NCI-H2227 treated with DMSO at 0.1 percent for 48 hours (cell line): ENCODE measurements at places on chromosomes 1 and 21.

GRCh38 chr1:18657506-18658201 is 27.0 kb downstream of the PAX7 start:
- no peak for DNase-seq

- no peak for DNase-seq
Observed at GRCh38 chr1:16981269-16981849, 939 bp upstream of the MFAP2 start.

GRCh38 chr21:27094184-27094948 is 127.5 kb upstream of the ADAMTS5 start:
- no peak for DNase-seq

DNA sequence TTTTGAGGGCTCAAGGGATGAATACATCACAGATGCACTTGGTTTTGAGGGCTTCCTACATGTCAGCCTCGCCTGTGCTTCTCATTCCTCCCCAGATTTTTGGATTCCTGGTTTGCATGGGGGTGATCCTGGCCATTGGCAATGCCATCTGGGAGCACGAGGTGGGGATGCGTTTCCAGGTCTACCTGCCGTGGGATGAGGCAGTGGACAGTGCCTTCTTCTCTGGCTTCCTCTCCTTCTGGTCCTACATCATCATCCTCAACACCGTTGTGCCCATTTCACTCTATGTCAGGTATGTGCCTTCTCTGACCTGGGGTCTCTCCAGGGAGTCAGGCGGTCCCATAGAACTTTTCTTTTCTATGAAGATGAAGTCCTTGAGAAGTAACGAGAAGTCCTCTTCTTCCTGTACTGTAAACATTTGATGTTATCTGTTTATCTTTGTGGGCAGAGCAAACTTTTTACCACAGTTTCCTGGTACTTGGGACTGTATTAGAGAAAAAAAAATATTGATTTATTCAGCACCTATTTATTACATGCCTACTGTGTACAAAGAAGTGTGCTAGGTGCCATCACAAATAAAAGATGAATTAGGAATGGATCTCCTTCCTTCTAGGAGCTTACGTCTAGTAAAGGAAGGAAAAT is 12.0 kb downstream of the ATP8B2 start:
- no peak for DNase-seq

GRCh38 chr1:202794051-202794740 is 14.0 kb downstream of the KDM5B start:
- no peak for DNase-seq

DNA sequence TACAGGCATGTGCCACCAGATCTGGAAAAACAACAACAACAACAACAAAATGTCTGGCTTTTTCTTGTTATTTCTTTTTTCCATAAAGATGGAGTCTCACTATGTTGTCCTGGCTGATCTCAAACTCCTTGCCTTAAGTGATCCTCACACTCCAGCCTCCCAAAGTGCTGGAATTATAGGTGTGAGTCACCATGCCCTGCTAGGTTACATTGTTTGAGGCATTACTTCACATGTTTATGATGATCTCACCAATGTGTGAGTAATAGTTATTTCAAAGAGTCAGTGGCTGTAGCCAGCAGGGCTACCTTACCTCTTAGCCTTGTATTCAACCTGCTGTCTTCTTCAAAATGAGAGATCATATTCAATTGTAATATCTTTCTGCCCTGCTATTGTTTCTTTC is 445.7 kb downstream of the AMY1C start:
- no peak for DNase-seq

DNA sequence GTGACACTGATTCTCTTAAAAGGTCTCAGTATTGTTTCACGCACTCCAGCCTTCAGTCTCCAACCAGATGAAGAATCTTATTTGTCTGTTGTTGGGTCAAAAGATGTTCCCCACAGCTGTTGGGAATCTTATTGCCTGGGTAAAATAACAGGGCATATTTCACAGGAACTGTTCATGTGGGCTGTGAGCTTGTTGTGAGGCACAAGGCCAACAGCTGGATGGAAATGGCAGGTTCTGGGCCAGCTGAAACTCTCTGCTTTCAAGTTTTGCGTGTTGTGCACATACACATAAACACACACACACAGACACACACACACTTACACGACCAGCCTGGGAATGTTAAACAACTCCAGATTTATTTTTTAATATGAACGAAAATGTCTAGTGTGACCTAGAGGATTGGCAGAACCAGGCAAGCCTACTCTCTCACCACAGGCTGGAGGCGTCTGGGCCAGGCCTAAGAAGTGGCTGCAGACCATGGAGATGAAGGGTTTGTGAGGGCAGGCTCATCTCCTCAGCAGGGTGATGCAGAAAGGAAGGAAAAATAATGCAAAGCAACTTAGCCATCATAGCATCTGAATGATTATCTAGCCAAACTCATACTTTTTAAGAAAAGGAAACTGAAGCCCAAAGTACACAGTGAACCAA is 357.0 kb downstream of the TTLL7 start:
- no peak for DNase-seq

DNA sequence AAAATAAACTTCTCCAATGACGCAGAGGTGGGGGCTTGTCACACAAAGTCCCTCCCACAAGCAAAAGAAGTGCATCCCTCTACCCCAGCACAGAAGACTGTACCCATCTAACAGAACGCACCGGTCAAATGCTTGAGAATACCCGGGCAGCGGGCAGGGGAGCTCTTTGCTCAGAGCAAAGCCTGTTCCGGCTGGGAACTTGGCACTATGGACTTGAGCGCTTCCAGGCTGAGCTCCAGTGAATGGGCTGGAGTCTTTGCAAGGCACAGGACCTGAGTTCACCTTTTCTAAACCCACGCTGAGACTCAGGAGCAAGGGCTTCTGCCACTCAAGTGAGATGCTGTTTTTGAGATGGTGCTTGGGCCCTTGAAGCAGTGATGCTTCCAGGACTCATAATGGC is 20.3 kb downstream of the RHBG start:
- no peak for DNase-seq

DNA sequence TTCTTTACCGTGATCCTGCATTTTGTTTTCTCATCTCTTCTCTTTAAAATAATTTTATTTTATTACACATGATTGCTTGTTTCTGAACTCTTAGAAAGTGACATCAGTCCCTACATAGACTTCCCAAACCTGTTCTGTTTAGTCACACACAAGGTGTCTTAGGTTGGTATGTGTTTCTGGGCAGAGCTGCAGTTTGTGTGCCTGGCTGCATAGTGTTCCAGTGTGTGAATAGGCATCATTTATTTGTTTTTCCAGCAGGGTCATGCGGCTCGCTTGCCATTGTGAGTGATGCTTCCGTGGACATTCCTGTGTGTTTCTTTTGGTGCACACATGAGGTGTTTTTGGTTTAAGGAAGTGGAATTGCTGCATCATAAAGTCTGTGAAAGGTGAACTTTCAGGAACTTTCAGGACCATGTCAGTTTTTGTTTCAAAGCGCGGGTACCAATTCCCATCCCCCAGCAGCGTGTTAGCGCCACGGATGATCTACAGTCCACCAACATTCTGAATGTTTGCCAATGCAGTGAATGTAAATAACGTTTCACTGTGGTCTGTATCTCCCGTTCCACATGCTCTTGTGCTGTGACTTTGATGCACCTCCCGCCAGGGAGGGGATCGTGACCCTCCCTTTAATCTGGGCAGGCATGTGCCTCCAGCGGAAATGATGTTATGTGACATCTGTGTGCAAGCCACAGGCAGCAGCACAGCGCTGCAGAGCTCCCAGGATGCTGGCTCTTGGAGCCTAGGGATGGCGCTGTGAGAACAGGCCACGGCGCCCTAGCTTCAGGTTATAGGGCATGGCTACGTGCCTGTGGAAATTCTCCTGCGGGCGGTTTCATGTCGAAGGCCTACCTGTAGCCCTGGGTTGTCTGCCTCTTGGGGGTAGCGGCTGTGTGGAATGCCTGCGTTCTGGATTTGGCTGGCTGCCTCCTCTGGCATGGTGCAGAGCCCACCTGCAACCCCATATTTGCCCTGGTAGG is 144.6 kb upstream of the COL6A1 start:
- no peak for DNase-seq

GRCh38 chr1:82485591-82486369 is 685.0 kb downstream of the ADGRL2 start:
- no peak for DNase-seq

GRCh38 chr1:246152986-246153431 is 354.1 kb downstream of the SMYD3 start:
- DNase-seq = no peak

GRCh38 chr1:33965086-33965485 is 101.2 kb downstream of the HMGB4 start:
- DNase-seq = no peak

GRCh38 chr1:61956016-61956645 is 213.9 kb downstream of the PATJ start:
- no peak for DNase-seq
